ENCODE measurements at places on chromosomes 7 and 10.

GRCh38 chr10:126955934-126956711, 50.9 kb downstream of the DOCK1 start:
- DNase-seq, result no peak

- DNase-seq, result no peak
These were observed 136.0 kb upstream of the TCF7L2 start for GRCh38 chr10:112813866-112814591.

DNA sequence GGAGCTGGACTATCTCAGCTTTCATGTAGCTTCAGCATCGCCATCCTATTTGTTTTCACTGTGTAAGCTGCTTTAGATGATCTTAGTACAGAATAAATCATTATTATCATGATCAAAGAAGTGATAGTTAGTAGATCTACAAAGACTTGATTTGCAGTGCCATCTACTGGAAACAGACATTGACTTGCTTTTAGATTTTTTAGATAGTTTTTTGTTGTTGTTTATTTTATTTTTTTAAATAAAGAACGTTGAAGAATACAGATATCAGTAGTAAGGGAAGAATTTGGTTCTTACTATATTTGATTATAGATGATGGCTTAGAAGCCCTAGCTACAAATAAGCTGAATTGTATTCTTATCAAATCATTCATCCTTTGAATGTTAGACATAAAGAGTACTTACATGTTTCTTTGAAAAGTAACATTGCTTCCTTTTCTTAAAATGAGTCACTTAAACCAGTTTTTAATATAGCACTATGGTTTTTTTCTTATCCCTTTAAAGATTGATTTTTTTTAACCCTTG, 6.3 kb upstream of the SFMBT2 start:
- DNase-seq, result no peak

DNA sequence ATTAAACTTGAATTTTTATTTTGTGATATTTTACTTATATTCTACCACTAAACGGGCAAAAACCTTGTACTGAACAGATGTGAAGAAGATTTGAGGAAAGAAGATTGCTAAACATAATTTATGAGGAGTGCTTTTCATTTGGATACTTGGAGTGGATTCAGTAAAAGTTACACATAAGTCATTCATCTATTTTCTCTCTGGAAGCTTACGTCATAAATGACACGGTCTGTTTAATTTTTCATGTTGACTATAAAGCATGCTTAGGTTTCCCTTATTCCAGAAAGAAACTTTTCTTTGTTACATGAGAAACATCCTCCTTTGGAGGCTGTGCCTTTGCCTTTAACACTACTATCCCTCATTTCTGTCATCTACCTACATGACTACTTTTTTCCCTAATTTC, 53.9 kb downstream of the TFEC start:
- DNase-seq, result no peak

- DNase-seq, result no peak
These were observed 10.7 kb downstream of the CCDC6 start for GRCh38 chr10:59895629-59896116.

GRCh38 chr7:100521076-100521475, 17.9 kb upstream of the AGFG2 start:
- DNase-seq, result no peak

DNA sequence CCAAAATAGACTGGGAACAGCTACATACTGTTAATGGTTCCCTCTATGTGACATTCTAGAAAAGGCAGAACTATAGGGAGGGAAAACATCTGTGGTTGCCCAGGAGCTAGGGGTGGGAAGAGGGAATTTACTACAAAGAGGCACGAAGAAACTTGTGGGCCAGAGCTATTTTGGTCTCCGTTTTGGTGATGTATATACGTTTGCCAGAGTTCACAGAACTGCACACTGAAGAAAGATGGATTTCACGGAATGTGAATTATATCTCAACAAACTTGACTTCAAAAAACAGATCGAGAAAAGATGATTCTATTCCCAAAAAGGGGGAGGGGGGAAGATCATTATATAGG, 386 bp upstream of the AS3MT start:
- no peak for DNase-seq

- DNase-seq, result no peak
These were observed 46.3 kb downstream of the MRPL32 start for GRCh38 chr7:42978496-42978895.

GRCh38 chr7:72064916-72065315, 347.2 kb downstream of the CALN1 start:
- DNase-seq, result no peak

DNA sequence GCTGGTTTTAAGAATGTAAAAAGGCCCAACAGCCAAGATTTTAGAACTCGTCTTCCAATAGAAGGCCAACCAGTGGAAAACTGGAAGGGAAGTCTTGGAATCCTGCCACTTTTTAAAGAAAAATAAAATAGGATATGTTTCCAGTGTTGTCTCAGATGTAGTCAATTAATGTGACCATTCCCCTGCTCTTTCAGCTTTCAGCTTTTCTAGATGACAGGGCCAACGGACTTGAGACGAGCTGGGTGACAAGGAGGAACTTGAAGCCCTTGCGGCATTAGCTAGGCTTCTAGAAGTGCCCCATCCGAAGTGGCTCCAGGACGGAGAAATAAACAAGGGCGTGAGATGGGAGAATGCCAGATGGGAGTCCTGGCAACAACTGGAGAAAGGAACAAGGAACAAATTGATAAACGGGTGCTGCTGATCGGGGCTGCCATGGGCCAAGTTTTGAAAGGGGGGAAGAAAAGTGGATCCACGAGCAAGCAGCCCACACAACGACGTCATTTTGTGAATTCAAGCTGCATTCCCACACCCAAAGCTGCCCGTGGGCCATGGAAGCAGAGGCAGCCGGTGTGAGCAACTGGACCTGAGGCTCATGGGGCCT, 42.3 kb downstream of the CTBP2 start:
- DNase-seq, result no peak

GRCh38 chr7:116650436-116650835, 21.6 kb upstream of the MET start:
- no peak for DNase-seq

DNA sequence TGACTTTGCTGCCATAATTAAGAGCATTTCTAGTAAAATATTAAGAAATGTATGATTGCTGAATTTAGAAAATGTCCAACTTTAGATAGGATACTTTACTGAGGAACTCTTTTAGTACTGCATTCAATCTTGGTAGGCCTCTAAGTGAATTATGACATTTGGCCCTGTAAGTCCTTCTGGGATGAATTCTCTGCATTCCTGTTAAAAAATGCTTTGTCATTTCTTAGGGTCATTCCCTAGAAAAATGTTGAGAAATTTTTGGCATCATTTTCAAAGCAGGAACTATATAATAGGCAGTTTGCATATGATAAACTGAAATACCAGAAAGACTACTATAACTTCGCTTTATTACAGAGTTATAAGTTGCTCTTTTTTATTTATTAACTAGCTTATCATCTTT, 69.3 kb upstream of the PRR15 start:
- no peak for DNase-seq

DNA sequence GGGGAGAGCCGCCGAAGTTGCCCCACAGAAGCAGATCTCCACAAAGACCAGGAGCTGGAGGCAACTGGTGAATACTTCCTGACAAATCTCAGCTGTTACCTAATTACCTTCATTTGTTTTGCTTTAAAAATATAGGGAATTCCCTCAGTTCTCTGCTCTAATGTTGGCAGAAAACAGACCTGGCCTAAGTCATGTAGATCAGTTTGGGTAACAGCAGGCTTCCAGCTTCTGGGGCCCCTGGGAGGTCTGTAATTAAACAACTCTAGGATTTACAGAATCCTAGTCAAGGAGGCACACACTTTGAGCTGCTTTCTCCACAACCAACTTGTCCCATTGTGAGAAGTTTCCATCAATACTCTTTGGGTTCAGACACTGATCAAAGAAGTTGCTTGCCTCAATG, 123.4 kb downstream of the HTR7 start:
- DNase-seq, result no peak

DNA sequence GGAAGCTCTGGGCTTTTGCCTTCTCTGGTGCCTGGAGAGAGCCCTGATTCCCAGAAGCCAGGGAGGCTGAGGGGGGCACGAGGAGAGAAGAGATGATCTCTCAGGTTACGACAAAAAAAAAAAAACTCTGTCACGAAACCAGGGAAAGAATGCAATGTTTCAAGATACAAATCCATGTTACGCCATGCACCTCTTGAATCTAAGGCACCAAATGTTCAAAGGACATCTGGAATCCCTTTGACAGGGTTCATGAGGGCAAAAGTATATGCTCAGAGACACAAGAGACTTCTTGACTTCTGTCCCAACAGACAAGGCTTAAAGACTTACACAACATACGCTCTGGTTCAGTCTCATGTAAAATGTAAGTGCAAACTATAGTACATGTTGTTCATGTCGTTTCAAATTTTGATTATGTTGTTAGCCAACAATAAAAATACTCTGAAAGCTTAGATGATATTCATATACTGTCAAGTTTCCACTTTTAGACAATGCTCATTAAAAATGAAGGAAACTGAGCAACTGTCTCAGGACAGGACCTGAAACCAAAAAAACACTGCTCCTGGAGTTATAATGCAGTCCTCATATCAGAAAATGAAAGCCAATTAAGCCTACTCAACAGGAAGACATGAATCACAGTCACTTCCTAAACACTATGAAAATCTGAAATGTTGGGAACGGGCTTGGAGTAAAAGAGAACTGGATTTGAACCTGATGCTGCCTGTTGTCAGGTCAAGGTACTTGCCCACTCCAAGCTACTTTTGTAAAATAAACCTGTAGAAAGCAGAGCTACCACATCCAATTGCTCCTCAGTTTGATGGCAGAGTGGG, 72.3 kb downstream of the CHCHD3 start:
- no peak for DNase-seq

All from cortex of kidney (tissue), 1 donor.